ENCODE measurements at places on chromosomes 5 and 9. TPM values are rescaled to one million over a fixed set of nuclear protein-coding genes. Genes with fewer than 3 reads are reported as not detected.

The C5orf52 gene
- not detected for total RNA-seq

The CTNND2 gene
- under 0.01 TPM for total RNA-seq

The PCDHGB2 gene
- 2.5 TPM for total RNA-seq

The MRNIP gene
- 11.3 TPM for total RNA-seq

The BNC2 gene
- total RNA-seq = 86.9 TPM

The ANP32B gene
- total RNA-seq = 17.3 TPM

The PRRC1 gene
- 37.8 TPM for total RNA-seq

The RIOK2 gene
- total RNA-seq = 24.2 TPM

The GPR21 gene
- total RNA-seq = 2.9 TPM

The TEX48 gene
- total RNA-seq = not detected

The P4HA2 gene
- total RNA-seq = 36.6 TPM

The SPOCK1 gene
- total RNA-seq = 43.7 TPM

The SLC6A19 gene
- total RNA-seq = not detected

The DEPDC1B gene
- total RNA-seq = 7.9 TPM

The IQGAP2 gene
- 9.9 TPM for total RNA-seq

The SH3PXD2B gene
- 115 TPM for total RNA-seq

The IL13 gene
- not detected for total RNA-seq
